Stimulated activated CD8-positive, alpha-beta memory T cell treated with anti-CD3 and anti-CD28 coated beads, Interleukin-15, amount 100 ng/mL, for 48 hours (primary cell): ENCODE measurements at places on chromosomes 2 and 18.

GRCh38 chr2:68714866-68715265 is 19.7 kb upstream of the ARHGAP25 start:
- no peak for DNase-seq

GRCh38 chr2:154912215-154912614 is 213.7 kb downstream of the KCNJ3 start:
- no peak for DNase-seq

DNA sequence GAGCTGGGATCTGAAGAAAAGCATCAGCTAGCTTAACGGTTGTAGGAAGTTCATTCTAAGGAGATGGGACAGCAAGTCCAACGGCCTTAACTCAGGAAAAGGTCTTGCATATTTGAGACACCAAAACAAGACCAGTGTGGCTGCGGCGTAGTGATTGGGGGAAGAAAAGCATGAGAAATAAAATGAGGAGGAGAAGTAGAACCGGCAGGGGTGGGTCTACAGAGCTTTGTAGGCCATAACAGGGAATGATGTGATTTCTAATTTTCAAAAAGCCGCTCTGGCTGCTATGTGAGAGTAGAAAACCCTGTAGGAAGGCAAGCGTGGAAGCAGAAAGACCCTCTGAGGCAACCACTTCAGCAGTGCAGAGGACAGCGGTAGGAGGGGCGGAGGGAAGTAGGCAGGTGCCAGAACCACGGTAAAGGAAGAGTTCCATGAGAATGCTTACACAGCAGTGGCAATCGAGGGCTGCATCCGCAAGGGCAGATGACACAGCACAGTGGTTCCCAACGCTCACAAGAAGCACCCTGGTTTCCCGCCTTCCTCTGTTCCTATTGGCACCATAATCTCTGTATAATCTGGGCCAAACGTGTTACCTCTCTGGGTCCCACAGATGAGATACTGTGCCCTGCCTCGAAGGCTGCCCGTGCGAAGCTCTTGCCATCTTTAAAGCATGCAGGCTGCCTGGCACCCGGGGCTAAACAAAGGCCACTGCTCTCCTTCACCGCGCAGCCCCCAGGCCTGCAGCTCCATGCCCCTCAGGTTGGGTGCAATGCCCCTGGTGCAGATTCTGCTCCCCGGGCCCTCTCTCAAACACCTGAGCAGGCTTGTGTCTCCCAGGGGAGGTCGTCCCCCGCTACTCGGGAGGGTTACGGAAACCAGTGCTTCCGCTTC is 795 bp downstream of the ANKRD39 start:
- DNase-seq, result no peak

- no peak for DNase-seq
Observed at GRCh38 chr2:145277922-145278321, 758.0 kb upstream of the ZEB2 start.

GRCh38 chr2:59900728-59901452 is 652.6 kb downstream of the BCL11A start:
- no peak for DNase-seq

- DNase-seq, result no peak
Observed at GRCh38 chr2:188306271-188306670, 14.6 kb downstream of the GULP1 start.

DNA sequence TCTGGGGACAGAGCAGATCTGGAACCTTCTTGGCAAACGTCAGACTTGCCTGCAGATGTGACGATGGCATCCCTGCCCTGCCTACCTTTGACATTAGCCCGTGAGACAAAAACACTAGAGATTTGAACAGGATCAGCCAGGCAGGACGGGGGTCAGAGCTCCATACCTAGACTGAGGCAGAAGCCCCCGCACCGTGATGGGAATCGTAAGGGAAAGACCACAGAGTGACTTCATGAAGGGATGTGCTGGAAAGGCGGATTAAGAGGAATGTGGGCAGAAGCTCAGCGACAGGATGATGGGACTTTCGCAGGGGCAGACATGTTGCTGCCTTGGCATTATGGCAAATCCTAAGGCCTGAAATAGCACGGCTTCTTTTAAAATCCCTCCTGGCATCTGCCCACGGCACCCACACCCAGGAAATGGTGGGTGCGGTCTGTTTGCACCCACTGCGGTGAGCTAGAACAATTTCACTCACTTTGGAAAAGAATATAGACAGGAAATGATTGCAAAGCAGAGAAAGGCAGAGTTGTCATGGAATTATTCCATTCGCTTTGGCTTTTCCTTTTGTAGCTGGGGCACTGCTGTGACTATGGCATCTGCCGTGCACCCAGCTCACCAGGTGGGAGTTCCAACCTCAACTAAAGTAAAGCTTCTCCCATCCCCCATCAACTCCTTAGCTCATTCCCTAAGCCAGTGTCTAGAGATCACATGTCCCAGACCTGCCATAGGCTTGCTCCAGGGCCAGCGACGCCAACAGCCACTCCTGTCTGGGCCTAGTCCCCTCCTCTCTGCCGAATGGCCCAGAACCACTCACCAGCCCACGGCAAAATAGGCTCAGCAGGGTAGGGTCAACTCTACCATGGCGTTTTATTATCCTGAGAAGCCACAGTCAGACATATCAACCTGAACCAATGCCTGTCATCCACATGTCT is 112.7 kb upstream of the NPAS2 start:
- DNase-seq, result no peak

DNA sequence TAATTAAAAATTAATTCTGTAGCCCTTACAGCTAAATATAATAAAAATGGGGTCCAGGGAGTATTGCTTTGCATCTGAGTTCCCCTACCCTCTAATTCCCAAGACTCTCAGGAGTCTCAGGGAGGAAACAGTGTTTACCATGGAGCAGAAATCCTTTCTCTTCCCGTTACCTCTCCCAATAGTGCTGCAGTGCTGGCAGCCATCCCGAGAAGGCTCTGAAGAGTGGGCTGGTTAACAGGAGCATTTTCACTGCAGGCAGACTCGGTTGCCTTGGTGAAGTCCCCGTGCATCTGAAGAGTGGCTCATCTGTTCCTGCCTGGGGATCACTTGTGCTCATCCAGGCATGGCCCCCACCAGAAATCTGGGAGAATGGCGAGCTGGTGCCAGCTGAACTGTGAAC is 41.8 kb upstream of the TMEM178A start:
- no peak for DNase-seq

GRCh38 chr2:188751816-188752215 is 222.4 kb upstream of the COL3A1 start:
- DNase-seq, result no peak

DNA sequence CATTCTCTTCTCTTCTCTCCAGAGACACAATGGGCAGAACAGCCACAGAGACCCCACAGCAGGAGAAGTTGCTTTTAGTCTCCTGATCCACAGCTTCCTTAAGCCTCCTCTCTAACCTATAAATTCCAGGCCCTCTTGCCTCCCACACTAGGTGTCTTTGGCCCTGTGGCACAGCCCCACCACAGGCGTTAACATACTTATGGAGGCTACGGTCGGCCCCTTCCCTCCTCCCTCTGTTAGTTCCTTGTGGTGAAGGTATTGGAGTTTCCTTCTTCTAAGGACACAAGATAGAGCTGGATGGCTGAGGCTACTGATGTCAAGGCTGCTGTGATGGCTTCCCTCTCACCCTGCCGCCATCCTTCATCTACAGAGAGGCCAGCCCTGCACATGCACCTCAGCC is 123.5 kb upstream of the ACAA2 start:
- DNase-seq, result no peak

DNA sequence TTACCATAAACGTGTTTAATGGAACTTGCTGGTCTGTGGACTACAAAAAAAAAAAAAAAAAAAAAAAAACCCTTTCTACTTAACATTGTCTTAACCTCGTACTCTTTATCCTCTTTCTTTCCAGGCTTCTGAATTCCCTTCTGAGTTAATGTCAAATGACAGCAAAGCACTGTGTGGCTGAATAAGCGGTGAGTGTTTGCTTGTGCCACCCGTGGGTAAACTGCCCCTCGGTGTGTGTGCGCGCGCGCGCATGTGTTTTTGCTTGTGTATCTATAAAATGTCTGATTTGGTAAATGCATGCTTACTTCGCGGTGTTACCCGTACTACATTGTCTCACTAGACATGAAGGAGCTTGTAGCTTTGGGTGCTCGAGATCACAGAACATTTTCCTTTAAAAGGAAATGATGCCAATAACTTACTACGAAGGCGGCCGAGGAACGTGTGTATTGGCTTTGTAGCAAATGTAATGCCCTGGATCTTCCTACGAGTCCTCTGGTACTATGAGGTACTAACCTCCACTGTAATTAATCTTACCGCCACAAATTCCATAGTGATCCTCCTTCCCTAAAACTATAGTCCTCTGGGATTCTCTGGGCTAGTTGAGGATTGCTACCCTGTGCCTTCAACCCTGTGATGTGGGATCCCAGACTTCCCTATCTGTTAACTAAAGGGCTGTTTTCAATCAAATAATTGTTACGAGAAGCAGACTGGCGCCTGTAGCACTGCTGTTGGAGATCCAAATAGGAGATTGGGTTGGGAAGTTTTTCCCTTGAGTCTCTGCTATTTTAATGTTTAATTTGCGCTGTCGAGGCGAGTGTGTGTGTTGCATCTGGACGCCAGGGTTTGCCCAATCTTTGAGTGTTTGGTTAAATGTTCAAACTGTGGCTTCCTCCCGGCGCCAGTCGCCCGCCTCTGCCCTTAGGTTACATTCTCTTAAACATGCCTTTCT is 1.1 kb downstream of the ID2 start:
- DNase-seq, result no peak

- DNase-seq, result no peak
Observed at GRCh38 chr2:171485116-171485515, 37.2 kb upstream of the CYBRD1 start.

DNA sequence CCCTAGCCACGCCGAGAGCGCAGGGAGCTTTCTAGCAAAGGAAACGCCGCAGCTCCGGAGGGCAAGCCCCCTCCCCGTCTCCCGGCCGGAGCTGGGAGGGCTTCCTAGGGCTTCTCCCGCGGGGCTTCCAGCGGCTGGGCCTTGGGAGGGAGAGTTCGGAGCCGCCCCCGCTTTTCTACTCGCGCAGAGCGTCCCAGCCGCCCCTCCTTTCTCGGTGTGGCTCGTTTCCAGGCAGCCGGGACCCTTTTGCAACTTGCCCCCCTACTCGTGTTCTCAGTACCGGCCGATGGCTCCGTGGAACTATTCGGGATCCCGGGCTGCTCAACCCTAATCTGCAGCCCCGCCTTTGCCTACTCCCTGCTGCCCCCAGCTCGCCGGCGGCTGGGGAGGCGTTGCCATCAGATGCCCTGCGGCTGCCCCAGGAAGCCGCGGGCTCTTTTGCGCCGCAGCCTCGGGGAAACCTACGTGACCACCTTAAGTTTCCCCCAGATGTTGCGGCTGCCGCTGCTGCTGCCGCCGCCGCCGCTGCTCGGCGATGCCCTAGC is 1.5 kb upstream of the NR4A2 start:
- DNase-seq, result peak; percentile 72

DNA sequence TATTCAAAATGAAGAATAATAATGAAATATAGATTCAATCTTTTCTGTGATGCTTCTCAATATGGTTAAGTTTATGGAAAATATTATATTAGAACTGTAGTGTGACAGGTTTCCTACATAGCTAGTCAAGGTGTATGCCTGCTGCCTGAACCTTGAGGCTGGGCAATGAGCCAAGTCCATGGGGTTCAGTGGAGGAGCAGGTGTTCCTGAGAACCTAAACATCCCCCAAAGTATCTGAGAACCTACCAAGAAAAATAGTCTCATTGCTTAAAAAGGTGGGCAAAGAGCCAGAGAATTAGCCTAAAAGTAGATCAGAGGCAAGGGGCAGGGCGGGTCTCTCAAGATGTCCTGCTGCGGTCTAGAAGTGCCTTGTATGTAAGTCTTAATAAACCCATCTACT is 185.9 kb upstream of the SPHKAP start:
- DNase-seq, result no peak

GRCh38 chr18:72427721-72428120 is 116.4 kb downstream of the CBLN2 start:
- no peak for DNase-seq

- no peak for DNase-seq
Observed at GRCh38 chr2:163774862-163775261, 39.1 kb upstream of the FIGN start.

GRCh38 chr18:9081940-9082339 is 20.6 kb upstream of the NDUFV2 start:
- DNase-seq, result peak; percentile 62
